ENCODE measurements at places on chromosomes 2 and 18.

DNA sequence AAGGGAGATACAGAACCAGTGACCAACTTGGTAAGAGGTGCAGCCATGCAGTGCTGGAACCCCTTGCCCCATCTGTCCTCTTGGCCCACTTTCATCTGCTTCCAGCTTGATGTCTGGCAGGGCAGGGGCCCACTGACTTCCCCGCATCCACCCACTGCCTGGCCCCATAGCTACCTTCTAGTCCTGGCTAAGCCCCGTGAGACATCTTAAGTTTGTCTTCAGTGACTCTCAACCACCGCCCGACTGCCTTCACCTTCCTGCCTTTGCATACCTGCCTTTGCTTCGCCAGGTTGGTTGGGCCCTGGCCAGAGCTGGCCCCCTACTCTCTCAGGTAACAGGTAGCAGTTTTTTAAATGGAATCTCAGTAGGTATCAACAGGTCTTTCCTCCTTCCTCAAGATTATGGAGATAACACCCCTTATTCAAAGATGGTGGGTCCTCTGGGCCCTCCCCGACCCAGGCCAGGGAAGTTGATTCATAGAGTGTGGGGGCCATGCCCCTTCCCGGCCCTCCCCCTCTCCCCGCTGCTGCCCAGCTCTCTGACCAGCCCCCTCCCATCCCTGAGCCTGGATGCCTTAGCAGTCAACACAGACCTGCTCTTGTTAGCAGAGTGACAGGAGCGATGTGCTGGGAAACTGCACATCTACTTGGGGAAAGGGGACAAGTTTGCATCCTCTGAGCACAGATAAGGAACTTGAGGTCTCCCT lies 2.8 kb downstream of the ARID5A start:
- no peak for DNase-seq

DNA sequence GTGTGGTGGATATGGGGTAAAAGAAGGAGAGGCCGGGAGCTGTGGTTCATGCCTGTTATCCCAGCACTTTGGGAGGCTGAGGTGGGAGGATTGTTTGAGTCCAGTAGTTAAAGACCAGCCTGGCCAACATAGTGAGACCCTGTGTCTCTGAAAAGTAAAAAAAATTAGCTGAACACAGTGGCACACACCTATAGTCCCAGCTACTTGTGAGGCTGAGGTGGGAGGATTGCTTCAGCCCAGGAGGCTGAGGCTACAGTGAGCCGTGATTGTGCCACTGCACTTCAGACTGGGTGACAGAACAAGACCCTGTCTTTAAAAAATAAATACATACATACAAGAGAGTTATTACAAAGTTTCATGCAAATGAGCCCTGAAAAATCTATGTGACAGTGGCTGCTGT lies 80.6 kb downstream of the SPTBN1 start:
- DNase-seq = no peak

GRCh38 chr2:198471291-198471690 lies 666.9 kb downstream of the PLCL1 start:
- no peak for DNase-seq

DNA sequence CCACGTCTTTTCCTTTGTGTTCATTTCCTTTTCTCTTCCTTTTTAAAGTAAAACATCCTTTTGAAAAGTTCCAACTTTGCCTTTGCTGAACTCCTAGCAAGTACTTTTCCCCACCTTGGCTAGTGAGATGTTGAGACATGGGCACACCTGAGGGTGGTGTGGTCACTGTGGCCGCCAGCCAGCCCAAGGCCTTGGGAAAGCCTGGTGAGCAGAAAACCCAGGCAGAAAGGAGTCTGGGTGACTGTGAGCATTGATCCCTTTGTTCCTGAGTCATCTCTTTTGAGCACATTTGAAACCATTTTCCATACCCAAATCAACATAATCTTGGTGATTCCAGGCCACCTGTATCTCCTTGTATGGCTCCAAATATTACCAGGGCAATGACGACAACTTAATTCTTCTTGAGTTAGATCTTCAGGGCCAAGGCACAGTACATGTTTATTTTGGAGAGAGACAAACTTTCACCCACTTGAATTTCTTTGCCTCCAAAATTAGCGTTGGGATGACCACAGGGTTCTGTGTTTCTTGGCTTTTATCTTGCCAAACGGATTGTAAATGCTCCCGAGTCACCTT lies 14.5 kb downstream of the EPAS1 start:
- no peak for DNase-seq

GRCh38 chr2:200226451-200227426 lies 79.8 kb upstream of the SPATS2L start:
- DNase-seq = no peak

DNA sequence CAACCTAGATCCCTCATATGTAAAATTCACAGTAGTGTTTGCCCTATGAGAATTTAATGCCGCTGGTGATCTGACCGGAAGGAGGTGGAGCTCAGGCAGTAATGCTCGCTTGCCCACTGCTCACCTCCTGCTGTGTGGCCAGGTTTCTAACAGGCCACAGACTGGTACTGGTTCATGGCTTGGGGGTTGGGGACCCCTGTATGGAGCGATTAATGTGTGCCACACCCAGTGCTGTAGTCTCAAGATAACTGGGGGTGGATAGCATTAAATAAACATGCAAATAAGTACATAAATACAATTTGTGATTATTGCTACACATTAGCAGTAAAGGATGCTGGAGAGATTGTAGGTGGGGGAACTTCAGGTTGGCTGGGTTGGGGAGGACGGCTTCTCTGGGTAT lies 3.2 kb downstream of the GALNT1 start:
- DNase-seq = no peak

DNA sequence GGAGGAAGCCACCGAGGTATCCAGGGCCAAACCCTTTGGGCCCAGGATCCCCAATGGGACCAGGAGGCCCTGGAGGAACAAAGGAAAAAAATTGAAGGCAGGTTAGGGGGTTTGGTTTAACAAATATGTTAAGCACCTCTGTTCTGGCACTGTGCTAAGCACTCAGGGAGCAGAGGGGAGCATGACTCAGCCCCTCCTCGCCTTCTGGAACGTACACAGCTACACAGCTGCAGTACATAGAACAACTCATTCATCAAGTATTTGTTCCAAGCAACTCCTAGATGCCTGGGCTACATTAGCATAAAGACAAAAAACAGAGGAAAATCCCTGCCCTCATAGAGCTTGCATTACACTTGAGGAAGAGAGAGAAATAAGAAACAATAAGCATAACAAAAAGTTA lies 153.6 kb downstream of the COL4A4 start:
- no peak for DNase-seq

- no peak for DNase-seq
These were observed 238.6 kb upstream of the SLC8A1 start for GRCh38 chr2:40690525-40690924.

DNA sequence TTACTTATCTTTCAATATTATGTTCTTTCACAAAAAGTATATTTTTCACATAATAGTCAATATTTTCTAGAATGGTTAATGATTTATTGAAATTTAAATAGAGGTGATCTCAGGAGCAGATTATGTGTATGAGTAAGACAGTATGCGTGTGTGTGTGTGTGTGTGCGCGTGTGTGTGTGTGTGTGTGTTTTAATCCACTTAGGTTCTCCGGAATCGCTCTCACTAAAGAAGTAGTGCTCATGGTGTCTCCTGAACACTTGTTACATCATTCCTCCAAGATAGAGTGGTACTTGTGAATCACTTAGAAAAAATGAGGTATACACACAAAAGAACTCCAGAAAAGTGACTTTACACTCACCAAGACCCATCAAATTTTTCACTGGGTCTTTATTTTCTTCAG lies 91.0 kb upstream of the KCNH7 start:
- DNase-seq = no peak

GRCh38 chr2:3009005-3009404 lies 368.6 kb downstream of the EIPR1 start:
- no peak for DNase-seq

DNA sequence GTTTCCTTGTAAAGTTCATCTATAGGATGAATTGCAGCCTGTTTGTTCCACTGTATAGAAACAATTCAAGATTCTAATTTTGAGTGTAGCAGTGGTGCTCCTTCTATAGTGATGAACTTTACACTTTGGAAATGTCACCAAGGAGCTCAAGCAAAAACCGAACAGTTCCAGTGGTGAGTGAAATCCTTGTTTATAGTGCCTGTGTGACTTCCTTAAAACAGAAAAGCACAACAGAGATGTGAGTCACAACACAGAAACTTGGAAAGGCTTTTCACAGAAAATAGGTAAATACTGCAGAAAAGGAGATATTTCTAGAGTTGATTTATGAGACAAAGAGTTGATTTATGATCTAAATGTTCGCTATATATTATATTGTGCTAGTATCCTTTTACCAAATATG lies 482.0 kb downstream of the PTPRM start:
- DNase-seq = no peak

DNA sequence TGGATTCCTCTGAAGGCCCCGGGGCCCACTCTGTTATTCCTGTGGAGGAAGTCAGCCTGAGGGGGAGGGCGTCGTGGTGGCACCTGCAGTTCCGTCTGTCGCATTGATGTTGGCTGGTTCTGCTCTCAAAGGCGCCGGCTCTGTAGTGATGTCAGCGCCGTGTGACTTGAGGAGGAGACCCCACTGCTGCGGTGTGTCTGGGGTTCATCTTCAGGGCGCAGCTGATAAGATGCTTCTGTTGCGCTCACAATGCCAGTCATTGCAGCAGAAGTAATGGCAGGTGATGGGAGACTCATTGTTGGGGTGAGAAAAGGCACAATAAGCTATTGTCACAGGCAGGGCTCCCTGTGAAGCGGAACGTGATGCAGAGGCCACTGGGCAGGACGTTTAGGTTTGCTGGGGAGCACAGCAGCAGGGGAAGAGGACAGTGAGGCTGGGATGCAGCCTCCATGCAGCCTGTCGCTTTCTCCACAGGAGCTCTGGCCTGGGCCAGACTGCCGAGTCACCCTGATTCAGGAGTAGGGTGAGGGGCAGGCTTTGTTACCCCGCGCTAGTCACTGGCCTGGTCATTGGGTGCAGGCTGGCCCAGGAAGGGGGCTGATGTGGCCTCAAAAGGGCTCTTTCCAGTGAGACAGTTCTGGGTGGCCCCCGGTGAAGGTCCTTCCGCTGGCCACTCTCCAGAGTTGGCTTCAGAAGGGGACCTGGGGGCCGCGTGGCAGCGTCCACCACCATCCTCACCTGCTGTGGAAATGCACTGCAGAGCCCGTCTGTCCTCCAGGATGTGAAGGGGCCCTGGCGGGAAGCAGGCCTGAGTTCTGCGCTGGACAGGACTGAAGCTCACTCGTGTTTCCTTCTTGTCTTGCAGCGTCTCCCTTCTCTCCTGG lies 42.9 kb downstream of the SH3BP4 start:
- DNase-seq = no peak

DNA sequence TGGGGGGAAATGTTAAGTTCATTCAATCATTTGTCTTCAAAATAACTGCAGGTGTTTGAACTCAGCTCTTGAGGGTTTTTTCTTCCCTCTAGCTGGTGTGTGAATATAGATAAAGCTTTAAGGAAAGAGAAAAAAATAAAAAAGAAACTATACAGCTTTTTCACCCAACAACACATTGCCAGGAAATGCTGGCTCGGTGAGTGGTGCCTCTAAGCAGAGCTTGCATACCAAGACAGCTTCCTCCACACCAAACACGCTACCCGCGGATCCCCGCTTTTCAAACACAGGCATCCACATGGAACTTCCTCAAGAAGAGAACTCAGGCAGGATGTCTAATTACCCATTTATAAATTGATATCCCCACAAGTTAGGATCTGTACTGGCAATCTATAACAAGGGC lies 69.8 kb upstream of the TANK start:
- peak; percentile 5 for DNase-seq

DNA sequence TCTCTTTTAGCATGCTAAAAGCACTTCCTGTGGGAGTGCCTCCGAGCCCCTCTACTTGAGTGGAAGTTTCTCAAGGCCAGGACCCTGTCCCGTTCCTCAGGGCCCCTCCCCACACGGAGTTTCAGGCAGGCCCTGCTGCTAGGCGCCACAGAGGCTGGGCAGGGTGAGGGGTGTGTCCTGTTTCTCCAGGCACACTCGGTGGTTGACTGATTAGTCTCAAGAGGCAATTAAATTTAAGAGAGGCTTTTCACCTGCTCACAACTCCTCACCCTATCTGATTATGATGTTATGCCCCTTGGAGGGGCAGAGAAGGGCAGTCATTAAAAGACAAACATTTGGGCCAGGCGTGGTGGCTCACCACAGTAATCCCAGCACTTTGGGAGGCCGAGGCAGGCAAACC lies 160.8 kb upstream of the HAAO start:
- DNase-seq = no peak

- DNase-seq = no peak
These were observed 804.4 kb downstream of the EPHA4 start for GRCh38 chr2:220767591-220768255.
